ENCODE measurements at places on chromosomes 7 and 10. TPM values are rescaled to one million over a fixed set of nuclear protein-coding genes. Genes with fewer than 3 reads are reported as not detected.

DNA sequence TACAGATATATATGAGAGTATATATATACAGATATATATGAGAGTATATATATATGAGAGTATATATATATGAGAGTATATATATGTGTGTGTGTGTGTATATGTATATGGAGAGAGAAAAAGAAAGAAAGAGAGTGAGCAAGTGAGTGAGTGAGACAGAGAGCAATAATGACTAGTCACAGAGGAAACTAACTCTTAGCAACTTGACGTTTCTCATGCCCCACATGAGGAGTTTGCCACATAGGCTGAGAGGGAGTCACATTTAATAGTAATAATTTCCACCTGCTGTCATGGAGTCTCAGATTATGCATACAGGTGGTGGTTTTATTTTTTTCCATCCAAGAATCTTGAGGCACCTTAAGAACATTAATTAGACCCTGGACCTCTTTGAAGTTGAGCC lies 199.9 kb downstream of the GATA3 start:
- H3K27ac ChIP-seq, result no peak overlapping the region
- DNase-seq, result no peak
- H3K36me3 ChIP-seq, result no peaks in the 10 kb centered on the region
- H3K4me1 ChIP-seq, result no peaks in the 10 kb centered on the region

GRCh38 chr10:80392250-80392649 lies 16.1 kb upstream of the PRXL2A start:
- no peak for DNase-seq
- no peaks in the 10 kb centered on the region for H3K36me3 ChIP-seq
- peaks cover 5% of the 10 kb centered on the region for H3K4me1 ChIP-seq

- DNase-seq, result peak; percentile 5
- H3K36me3 ChIP-seq, result no peaks in the 10 kb centered on the region
- no peak overlapping the region for H3K4me3 ChIP-seq
- no peaks in the 10 kb centered on the region for H3K4me1 ChIP-seq
Measured at GRCh38 chr7:107122486-107122911, 46.3 kb upstream of the HBP1 start.

GRCh38 chr7:29920491-29920890 lies 69.1 kb downstream of the SCRN1 start:
- peaks cover 42% of the 10 kb centered on the region for H3K36me3 ChIP-seq
- peaks cover 5% of the 10 kb centered on the region for H3K4me1 ChIP-seq
- H3K27ac ChIP-seq, result no peak overlapping the region
- no peaks in the 10 kb centered on the region for H3K27me3 ChIP-seq
- no peak for DNase-seq
- H3K4me3 ChIP-seq, result no peak overlapping the region

GRCh38 chr10:34275626-34276130 lies 539.4 kb downstream of the PARD3 start:
- H3K27me3 ChIP-seq, result no peaks in the 10 kb centered on the region
- no peaks in the 10 kb centered on the region for H3K4me1 ChIP-seq
- no peak overlapping the region for H3K4me3 ChIP-seq
- H3K36me3 ChIP-seq, result no peaks in the 10 kb centered on the region
- no peak for DNase-seq

DNA sequence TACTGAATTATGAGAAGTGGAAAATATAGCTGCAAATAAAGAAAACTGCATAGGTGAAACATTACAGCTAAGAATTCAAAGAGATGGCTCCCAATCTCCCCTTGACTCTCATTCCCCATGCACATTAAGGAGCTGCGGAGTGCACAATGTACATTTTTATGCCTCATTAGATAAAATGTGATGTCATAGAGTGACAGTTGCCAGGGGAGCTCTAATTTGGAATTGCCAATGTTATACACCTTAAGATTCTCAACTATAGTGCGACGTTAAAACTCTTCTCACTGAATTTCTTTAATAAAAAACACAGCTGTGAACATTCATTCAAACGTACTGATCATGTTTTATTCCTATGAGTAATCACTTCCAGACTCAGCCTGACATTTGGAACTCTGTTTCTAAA lies 386.9 kb upstream of the CELF2 start:
- no peak for DNase-seq
- H3K4me3 ChIP-seq, result no peak overlapping the region
- H3K27me3 ChIP-seq, result no peaks in the 10 kb centered on the region
- no peak overlapping the region for H3K27ac ChIP-seq

- no peak for DNase-seq
- H3K36me3 ChIP-seq, result no peaks in the 10 kb centered on the region
- H3K27ac ChIP-seq, result no peak overlapping the region
- H3K27me3 ChIP-seq, result no peaks in the 10 kb centered on the region
- no peaks in the 10 kb centered on the region for H3K4me1 ChIP-seq
Measured at GRCh38 chr10:15660990-15661389, 58.7 kb downstream of the ITGA8 start.

- no peak overlapping the region for H3K4me3 ChIP-seq
- H3K27me3 ChIP-seq, result no peaks in the 10 kb centered on the region
- DNase-seq, result no peak
- no peaks in the 10 kb centered on the region for H3K36me3 ChIP-seq
Measured at GRCh38 chr7:92158660-92159575, 20.0 kb downstream of the LRRD1 start.

GRCh38 chr10:113859261-113859660 lies 4.8 kb downstream of the NHLRC2 start:
- peaks cover 5% of the 10 kb centered on the region for H3K4me1 ChIP-seq
- H3K27ac ChIP-seq, result no peak overlapping the region
- no peaks in the 10 kb centered on the region for H3K27me3 ChIP-seq
- peaks cover 12% of the 10 kb centered on the region for H3K36me3 ChIP-seq
- DNase-seq, result no peak

GRCh38 chr7:84264396-84264795 lies 69.8 kb upstream of the SEMA3A start:
- no peaks in the 10 kb centered on the region for H3K27me3 ChIP-seq
- H3K4me1 ChIP-seq, result no peaks in the 10 kb centered on the region
- no peak overlapping the region for H3K27ac ChIP-seq
- H3K4me3 ChIP-seq, result no peak overlapping the region
- no peak for DNase-seq

- no peak overlapping the region for H3K4me3 ChIP-seq
- H3K36me3 ChIP-seq, result no peaks in the 10 kb centered on the region
- H3K27ac ChIP-seq, result peak overlapping the region; percentile 76
- DNase-seq, result peak; percentile 88
- peaks cover 2% of the 10 kb centered on the region for H3K27me3 ChIP-seq
Measured at GRCh38 chr10:44460416-44460815, 75.5 kb upstream of the CXCL12 start.

DNA sequence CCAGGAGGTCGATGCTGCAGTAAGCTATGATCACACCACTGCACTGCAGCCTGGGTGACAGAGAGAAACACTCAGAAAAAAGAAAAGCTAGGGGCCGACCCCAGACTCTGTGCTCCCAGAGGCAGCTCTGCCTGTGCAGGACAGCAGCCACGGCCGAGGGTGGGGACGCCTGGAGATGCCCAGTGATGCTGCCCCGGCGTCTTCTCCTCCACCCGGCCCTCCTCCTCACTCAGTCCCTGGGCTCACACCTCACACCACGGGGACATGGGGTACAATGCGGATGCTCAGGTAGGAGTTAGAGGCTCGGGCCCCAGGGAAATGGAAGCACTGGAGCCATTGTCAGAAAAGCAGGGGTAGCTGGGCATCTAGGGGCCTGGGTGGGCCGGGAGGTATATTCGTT lies 46.3 kb upstream of the ELFN1 start:
- no peaks in the 10 kb centered on the region for H3K36me3 ChIP-seq
- H3K4me1 ChIP-seq, result no peaks in the 10 kb centered on the region
- no peak overlapping the region for H3K27ac ChIP-seq
- no peak overlapping the region for H3K4me3 ChIP-seq

DNA sequence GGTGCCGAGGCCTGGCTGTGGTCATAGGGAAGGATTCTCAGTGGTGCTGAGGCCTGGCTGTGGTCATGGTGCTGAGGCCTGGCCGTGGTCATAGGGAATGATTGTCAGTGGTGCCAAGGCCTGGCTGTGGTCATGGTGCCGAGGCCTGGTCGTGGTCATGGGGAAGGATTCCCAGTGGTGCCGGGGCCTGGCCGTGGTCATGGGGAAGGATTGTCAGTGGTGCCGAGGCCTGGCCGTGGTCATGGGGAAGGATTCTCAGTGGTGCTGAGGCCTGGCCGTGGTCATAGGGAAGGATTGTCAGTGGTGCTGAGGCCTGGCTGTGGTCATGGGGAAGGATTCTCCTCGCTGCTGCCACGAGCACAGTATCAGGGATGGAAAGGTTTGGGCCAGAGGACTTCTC lies 327.3 kb downstream of the ADARB2 start:
- H3K4me3 ChIP-seq, result no peak overlapping the region
- no peaks in the 10 kb centered on the region for H3K36me3 ChIP-seq
- H3K27ac ChIP-seq, result no peak overlapping the region
- peaks cover 11% of the 10 kb centered on the region for H3K27me3 ChIP-seq
- no peak for DNase-seq

- DNase-seq, result no peak
- H3K27me3 ChIP-seq, result no peaks in the 10 kb centered on the region
- H3K4me1 ChIP-seq, result no peaks in the 10 kb centered on the region
- no peak overlapping the region for H3K4me3 ChIP-seq
Measured at GRCh38 chr10:75191821-75192568, 18.6 kb upstream of the VDAC2 start.

DNA sequence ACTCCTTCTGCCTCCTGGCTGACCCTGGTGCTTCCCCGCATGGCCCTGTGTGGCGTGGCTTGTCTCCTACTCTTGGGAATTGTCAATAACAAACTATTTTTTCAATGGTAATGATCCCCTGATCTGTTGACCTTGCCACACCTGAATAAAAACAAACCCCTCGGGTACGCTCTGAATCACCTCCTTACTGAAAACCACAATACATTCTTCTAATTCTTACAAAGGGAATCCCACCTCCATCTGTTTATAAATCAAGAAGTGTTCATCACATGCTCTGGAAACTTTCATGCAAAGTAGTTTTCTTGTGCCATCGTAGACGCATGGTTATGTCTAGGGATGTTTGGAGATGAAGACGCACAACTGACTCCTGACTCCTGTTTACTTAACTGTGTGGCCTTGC lies 245.8 kb downstream of the FRMD4A start:
- no peaks in the 10 kb centered on the region for H3K36me3 ChIP-seq
- H3K27ac ChIP-seq, result no peak overlapping the region
- no peak overlapping the region for H3K4me3 ChIP-seq
- DNase-seq, result no peak
- H3K27me3 ChIP-seq, result no peaks in the 10 kb centered on the region
- peaks cover 12% of the 10 kb centered on the region for H3K4me1 ChIP-seq

- H3K27ac ChIP-seq, result no peak overlapping the region
- H3K4me3 ChIP-seq, result no peak overlapping the region
- H3K36me3 ChIP-seq, result no peaks in the 10 kb centered on the region
- H3K4me1 ChIP-seq, result peaks cover 2% of the 10 kb centered on the region
- no peaks in the 10 kb centered on the region for H3K27me3 ChIP-seq
- DNase-seq, result no peak
Measured at GRCh38 chr7:68888971-68889385, 709.3 kb upstream of the AUTS2 start.

GRCh38 chr7:141071260-141071854 lies 2.5 kb upstream of the TMEM178B start:
- DNase-seq, result peak; percentile 16
- peaks cover 31% of the 10 kb centered on the region for H3K4me1 ChIP-seq
- peak overlapping the region; percentile 1 for H3K4me3 ChIP-seq

- H3K36me3 ChIP-seq, result no peaks in the 10 kb centered on the region
- peaks cover 10% of the 10 kb centered on the region for H3K4me1 ChIP-seq
- no peak overlapping the region for H3K4me3 ChIP-seq
- DNase-seq, result no peak
- no peak overlapping the region for H3K27ac ChIP-seq
Measured at GRCh38 chr7:151715666-151716315, 161.1 kb downstream of the PRKAG2 start.

DNA sequence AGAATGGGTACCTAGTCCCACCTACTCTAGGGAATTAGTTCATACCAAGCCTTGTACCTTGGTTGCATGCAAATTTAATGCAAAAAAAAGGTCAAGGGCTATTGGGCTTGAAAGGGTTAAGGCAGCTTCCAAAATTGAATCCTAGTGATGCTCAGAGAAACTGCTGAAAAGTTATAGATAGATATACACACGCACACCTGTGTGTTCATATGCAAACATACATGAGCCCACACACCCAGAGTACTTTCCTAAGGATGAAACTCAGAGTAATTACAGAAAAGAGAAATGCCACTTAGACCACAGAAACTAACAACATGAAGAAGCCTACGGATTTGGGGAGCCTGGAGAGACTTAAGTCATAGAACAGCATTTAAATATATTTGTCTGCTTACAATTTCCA lies 1.5 kb downstream of the SLC25A13 start:
- peaks cover 9% of the 10 kb centered on the region for H3K4me1 ChIP-seq
- H3K4me3 ChIP-seq, result no peak overlapping the region
- H3K27me3 ChIP-seq, result no peaks in the 10 kb centered on the region
- peak overlapping the region; percentile 98 for H3K27ac ChIP-seq
- no peaks in the 10 kb centered on the region for H3K36me3 ChIP-seq

DNA sequence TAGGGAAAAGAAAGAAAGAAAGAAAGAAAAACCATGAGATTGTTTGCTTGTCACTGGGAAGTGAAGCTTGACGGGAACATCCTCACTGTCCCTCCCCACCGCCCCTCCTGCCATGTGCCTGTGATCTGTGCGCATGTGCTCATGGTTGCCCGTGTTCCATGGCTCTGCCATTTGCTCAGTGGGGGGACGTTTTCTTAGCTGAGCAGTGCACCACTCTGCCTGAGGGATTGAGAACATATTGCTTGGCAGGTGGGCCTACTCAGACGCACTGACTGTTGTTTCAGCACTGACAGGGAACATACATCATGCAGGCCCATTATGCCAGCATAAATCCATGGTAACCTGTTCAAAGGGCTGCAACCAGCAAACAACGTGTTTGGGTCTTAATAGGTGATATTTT lies 747.9 kb upstream of the GALNT17 start:
- H3K36me3 ChIP-seq, result no peaks in the 10 kb centered on the region
- DNase-seq, result no peak
- no peak overlapping the region for H3K4me3 ChIP-seq
- peaks cover 3% of the 10 kb centered on the region for H3K4me1 ChIP-seq

DNA sequence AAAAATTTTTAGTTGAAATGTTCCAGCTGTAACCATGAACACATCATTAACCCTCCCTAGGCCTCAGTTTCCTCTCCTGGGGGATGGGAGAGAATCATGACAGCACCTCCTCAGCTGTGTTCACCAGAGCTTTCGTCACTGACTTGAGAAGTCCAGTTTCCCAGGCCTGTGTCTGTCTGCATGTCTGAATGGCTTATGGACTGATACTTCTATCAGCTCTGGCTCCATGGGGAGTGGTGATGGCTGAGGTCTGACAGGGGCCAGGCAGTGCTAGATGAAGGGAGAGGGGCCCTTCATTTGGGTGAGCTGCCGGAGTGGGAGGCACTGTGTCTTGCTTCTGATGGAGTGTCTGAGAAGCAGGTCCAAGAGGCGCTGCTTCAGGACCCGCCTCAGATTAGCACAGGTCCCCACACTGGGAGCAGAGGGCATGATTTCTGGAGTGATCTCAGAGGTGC lies 192.9 kb downstream of the PTPN20 start:
- H3K27me3 ChIP-seq, result peaks cover 2% of the 10 kb centered on the region
- peaks cover 24% of the 10 kb centered on the region for H3K4me1 ChIP-seq
- no peaks in the 10 kb centered on the region for H3K36me3 ChIP-seq
- DNase-seq, result peak; percentile 29
- no peak overlapping the region for H3K4me3 ChIP-seq
- H3K27ac ChIP-seq, result no peak overlapping the region

GRCh38 chr10:75430000-75430763 lies 1.2 kb upstream of the LRMDA start:
- no peak overlapping the region for H3K4me3 ChIP-seq
- DNase-seq, result peak; percentile 73
- peaks cover 20% of the 10 kb centered on the region for H3K27me3 ChIP-seq
- H3K4me1 ChIP-seq, result peaks cover 19% of the 10 kb centered on the region
- peak overlapping the region; percentile 47 for H3K27ac ChIP-seq

The LLCFC1 gene
- 0.39 TPM for polyA plus RNA-seq

The AMPH gene
- 7.9 TPM for polyA plus RNA-seq

The TDRD1 gene
- 0.05 TPM for polyA plus RNA-seq

The TMEM273 gene
- 3.9 TPM for polyA plus RNA-seq

The TMEM139 gene
- polyA plus RNA-seq, result 1.8 TPM
